SHP77 (cell line): ENCODE measurements at places on chromosomes 2 and 18.

DNA sequence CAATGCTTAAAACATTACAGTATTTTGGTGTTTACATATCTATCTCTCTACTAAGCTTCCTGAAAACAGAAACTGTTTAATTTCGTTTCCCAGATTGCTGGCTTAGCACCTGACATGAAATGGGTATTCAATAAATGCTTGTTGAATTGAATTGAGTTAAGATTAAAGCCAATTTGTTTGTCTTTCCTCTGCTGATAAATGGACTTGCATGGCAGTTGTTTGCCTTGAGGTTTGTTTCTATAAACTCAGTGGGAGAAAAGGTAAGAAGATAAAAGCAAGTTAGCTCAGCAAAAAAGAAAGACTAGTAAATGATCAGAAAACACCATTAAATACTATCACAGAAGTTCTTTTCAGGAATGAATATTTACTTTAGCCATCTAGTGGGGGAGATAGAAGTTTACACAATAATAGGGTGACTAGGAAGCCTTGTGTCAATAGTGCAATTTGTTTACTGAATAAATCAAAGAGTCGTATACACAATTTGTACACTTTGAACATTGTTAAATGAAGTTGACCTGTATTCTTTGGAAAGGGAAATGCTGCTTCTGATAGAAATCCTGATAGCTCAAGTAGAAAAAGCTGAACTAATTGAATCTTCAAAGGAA is 754.5 kb upstream of the FAM98A start:
- DNase-seq, result no peak

DNA sequence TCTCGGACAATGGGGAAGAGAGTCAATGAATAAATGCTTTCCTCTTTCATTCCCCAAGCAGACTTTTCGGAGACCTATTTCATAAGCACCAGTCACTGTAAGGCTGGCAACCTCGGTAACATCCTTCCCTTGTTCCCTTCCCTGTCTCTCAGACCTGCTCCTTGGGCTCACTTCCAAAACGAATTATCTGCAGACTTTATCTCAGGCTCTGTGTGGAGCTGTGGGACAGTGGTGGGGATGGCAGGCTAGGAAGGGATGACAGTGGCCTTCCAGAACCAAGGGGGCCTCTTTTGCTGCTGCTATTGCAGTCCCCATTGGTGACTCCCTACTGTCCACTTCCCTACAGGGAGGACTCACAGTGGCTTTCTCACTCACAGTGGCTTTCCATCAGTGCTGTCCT is 185.6 kb upstream of the MEX3C start:
- DNase-seq, result no peak

DNA sequence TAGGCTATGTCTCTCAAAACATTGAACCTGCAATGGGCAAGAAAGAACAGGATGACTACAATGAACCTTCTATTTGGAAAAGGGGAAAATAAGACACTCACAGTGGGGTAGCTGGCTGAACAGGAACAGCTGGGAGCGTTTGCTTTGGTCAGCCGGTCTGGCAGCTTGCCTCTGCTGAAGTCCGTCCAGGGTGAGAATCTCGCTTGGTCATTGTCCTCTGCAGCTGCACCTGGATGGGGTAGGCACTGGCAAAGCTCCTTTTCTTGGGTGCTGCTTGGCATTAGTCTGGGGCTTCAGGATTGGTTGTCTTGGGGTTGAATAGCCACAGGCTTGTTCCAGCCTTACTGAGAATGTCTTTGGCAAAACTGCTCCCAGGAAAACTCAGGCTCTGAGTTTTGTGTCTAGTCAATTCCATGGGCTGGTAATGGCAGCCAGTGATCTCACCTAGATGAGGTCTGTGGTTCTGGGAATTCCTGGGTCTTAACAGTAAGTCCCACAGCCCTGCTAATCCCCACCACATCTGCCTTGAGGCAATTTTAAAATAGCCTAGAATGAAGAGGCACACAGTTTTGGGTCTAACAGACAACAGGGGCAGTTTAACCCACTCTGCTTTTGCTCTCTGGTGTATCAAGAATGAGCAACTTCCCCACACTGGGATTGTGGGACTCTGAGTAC is 13.4 kb downstream of the NEDD4L start:
- DNase-seq, result peak; percentile 38

GRCh38 chr2:37013315-37013641 is 46.9 kb upstream of the STRN start:
- DNase-seq, result no peak
